ENCODE measurements at places on chromosomes 7 and 10.

GRCh38 chr7:120925392-120925791 lies 25.2 kb upstream of the ING3 start:
- no peak for DNase-seq

GRCh38 chr7:82235713-82236112 lies 207.9 kb downstream of the CACNA2D1 start:
- no peak for DNase-seq

GRCh38 chr10:124942317-124943169 lies 620 bp downstream of the ZRANB1 start:
- no peak for DNase-seq

- DNase-seq = no peak
Measured at GRCh38 chr7:146359176-146359575, 242.6 kb downstream of the CNTNAP2 start.

GRCh38 chr10:127853868-127854768 lies 38.6 kb downstream of the CLRN3 start:
- DNase-seq = peak; percentile 7

- peak; percentile 79 for DNase-seq
Measured at GRCh38 chr7:55065511-55066229, 46.9 kb downstream of the EGFR start.

GRCh38 chr10:75765789-75766096 lies 334.3 kb downstream of the LRMDA start:
- DNase-seq = no peak

DNA sequence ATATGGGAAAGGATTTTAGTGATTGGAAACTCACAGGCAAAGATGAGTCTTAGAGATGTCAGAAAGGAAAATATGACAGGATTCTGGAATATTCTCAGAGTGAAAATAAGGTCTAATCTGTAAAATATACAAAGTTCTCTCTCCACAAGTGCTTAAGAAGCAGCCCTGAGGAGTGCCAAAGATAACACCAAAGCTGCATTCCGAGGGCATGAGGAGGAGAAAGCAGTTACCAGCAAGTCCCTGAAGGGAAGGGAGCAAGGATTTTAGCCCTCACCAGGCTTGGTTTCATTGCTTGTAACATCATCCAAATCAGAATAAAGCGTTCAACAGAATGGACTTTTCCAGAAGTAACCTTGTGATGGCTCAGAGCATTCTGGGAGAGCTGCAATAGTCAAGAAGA lies 31.4 kb upstream of the DLX6 start:
- DNase-seq = no peak

GRCh38 chr10:130987401-130987800 lies 324.1 kb downstream of the TCERG1L start:
- DNase-seq = no peak

DNA sequence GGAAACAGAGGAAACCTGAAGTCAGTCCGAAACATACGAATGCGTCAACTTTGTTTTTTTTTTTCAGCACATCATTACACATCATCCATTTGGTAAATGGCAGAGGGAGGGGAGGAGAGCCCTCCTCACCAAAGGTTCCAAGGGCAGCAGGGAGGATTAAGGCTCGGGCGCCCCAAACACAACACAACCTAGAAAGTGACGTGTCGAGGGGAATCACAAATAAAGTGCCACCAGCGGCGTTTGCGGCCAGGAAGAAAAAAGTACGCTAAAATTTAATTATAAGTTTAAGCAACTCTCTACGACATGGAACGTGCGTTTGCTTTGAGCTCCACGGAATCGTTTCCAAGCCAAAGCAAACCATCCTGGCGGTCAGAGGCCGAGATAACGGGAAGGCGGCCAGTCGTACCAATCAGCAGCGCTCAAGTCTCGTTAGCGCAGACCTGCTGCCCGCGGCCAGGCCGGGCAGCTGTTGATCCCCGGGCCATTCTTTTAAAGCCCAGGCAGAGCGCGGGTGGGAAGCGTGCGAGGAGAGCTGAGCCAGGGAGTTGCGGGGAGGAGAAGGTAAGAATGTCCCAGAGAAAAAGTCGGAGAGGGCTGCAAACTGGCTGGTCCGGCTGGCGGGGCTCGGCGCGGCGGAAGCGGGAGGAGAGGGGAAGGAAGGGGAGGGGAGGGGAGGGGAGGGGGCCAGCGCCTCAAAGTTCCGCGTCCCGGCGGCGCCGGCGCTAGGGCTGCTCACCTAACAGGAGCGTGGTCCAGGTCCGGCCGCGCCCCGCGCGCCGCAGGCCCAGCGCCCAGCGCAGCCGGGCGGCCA lies 719 bp downstream of the DPY19L1 start:
- no peak for DNase-seq

DNA sequence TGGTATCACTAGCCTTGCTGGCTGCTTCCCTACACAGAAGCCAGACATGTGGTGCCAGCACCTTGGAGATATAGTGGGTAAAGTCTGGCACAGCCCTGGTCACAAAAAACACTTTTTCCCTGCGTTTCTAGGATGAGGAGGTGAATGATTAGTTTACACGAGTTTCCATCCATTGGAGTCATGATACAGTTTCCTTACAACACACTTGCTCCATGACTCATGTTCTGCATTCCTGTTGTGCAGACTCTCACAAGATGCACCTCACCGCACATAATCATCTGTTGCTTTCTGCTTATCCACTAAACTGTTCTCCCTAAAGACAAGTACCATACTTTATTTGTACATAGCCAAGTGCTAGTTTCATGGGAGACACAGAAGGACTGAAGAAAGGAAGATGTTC lies 747.1 kb upstream of the GALNT17 start:
- no peak for DNase-seq

DNA sequence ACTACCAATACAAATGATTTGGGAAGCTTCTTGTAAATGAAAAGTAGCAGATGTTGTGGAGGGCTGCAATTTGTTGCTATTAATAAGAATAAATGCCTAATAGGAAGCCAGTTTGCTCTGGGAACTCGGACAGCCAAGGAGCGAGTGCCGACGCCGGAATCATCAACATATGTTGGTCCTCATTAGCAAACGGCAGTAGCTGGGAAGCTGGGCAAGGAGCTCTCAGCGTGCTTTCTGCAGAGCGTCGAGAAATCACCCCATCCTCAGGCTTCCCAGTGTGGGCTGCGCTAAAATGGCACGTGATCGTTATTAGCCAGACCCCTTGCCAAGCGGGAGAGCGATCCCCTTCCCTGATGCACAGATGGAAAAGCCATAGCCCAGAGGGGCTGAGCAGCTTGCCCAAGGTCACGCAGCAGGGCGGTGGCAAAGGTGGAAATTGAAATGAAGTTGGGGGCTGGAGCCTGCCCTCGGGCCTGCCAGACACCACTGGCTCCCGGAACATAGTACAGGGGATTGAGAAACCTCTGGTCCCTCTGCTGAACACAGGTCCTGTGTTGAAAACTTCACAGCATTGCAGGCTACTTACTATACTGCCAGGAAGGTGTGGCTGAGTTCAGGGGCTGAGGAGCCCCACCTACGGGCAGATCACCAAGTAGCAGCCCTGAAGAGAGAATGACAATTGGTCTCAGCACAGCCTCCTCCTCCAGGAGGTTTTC lies 326.9 kb downstream of the PLXNA4 start:
- no peak for DNase-seq

- DNase-seq = no peak
Measured at GRCh38 chr7:108189733-108190388, 59.7 kb upstream of the LAMB4 start.

DNA sequence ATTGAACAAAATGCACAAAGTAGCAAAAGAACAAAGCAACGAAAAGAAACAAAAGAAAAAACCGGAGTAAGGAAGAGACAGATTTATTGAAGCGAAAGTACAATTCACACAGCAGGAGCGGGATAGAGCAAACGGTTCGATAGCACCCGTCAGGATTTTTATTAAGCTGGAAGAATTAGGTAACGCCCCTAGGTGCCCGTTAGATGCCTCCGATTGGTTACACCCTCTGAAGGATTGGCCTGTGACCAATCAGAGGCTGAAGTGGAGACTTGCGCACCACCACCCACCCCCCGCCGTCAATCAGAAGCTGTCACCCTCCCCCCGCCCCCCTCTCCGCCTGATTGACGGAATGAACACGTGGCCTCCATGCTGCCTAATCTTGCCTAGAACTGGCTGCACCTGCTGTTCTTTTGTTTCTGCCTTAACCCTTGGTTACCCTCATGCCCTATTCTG lies 16.8 kb downstream of the OCM2 start:
- DNase-seq = no peak

- DNase-seq = no peak
Measured at GRCh38 chr7:981793-982510, 1.0 kb upstream of the CYP2W1 start.

- no peak for DNase-seq
Measured at GRCh38 chr7:95011146-95011928, 103.9 kb downstream of the PPP1R9A start.

GRCh38 chr10:129133856-129134255 lies 333.2 kb upstream of the MGMT start:
- no peak for DNase-seq

DNA sequence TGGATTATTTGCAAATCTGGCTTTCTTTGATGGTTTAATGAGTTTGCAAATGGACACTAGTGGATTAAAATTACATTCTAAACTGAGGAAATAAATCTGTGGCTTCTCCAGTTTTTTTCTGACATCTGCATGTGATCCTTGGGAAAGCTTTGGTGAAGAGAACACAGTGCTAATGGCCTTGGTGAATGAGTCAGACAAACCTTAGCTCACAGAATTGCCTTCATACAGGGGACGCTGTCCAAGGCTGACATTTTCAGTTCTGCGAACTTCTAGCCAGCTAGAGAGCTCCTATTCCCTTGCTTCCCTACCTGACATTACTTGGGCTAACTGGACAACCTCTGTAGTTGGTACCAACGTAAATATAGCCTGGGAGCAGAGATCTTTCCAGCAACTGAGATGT lies 21.2 kb downstream of the BMPER start:
- DNase-seq = no peak

DNA sequence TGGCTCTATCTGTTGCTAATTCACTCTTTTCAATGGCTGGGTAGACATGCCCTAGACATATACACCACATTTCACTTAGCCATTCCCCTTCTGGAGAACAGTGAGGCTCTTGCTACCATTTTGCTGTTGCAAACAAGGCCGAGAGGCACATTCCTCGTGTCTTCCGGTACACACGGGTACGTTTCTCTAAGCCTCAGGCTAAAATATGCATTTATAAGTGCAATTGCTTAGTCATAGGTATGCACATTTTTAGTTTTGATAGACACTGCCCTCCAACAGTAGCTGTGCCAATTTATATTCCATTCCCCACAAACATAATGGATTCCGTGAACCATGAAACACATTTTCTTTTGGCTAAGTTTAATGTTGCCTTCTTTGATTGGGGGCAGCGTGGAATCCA lies 13.2 kb downstream of the CHAT start:
- no peak for DNase-seq

GRCh38 chr10:33314811-33315561 lies 19.5 kb downstream of the NRP1 start:
- no peak for DNase-seq

- DNase-seq = no peak
Measured at GRCh38 chr7:68509054-68509453, 1089.2 kb upstream of the AUTS2 start.

DNA sequence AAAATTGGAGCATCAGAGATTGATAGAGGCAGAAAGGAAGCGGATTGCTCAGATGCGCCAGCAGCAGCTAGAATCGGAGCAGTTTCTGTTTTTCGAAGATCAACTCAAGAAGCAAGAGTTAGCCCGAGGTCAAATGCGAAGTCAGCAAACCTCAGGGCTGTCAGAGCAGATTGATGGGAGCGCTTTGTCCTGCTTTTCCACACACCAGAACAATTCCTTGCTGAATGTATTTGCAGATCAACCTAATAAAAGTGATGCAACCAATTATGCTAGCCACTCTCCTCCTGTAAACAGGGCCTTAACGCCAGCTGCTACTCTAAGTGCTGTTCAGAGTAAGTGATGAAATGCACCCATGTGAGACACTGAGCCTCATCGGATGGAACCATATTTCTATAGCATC lies 33.1 kb downstream of the STAMBPL1 start:
- DNase-seq = no peak

DNA sequence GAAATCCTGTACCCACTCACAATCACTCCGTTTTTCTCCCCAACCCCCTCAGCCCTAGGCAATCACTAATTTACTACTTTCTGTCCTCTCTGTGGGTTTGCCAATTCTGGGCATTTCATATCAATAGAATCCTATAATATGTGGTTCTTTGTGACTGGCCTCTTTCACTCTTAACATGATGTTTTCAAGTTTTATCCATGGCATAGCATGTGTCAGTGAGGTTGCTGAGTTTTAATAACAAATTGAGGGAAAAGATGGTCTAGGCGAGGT lies 11.9 kb downstream of the PLAU start:
- DNase-seq = no peak

DNA sequence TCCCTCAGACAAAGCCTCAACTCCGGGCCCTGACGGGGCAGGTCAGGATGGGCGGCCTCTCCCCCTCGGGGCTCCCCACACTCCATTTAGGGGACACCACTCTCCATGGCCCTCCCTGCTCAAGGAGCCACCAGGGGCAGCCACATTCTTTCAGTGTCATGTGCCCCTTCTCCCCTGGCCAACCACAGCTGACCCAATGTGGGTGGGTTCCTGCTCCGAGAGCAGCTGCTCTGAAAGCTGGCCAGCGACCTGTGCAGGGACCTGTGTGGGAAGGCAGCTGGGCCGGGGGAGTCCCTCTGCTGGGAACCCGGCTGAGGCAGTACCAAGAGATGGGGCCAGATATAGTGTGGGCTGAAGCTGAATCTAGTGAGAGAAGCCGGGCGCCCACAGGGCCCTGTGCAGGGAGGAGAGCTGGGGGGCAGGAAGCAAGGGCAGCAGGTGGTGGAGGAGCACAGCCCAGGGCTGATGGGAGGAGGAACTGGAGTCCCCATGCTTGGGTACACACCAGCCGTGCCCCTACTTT lies 40.6 kb upstream of the NPFFR1 start:
- no peak for DNase-seq

DNA sequence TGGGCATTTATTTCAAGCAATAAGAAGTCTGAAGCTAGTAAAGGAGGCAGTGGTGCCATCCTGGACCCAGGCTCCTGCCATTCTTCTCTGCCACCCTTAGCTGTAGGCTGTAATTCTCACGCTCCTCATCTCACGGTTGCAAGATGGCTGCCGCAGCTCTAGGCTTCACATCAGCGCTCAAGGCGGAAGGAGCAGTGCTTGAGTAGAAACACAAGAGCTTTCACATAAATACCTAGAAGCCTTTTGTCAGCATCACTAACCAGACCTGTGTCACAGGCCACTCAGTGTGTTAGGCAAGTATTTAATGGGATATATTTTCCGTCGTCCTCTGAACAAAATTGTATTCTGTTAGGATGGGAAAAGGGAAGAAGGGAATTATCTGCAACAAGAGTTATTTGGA lies 118.9 kb upstream of the KLF14 start:
- no peak for DNase-seq

DNA sequence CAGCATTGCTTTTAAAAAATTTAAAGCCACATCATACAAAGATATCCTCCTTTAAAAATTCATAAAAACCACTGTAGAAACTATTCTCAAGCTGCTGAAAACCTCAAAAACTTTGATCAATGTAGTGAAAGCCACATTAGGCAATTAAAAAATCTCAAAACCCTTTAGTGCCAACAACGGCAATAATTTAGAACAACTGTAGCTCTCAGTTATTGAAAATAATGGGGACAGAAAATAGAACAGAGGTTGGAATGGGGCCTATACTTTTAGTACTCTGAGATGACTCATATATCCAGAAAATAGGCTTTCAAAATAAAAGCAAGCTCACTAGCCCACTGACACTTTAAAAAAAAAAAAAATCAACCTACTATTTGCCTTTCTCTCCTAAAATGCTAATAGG lies 87.5 kb downstream of the GSAP start:
- no peak for DNase-seq

Measured in AG04450 (cell line).